Mesothelial cell of epicardium (in vitro differentiated cells): ENCODE measurements at places on chromosomes 11 and 22. TPM values are rescaled to one million over a fixed set of nuclear protein-coding genes. Genes with fewer than 3 reads are reported as not detected.

DNA sequence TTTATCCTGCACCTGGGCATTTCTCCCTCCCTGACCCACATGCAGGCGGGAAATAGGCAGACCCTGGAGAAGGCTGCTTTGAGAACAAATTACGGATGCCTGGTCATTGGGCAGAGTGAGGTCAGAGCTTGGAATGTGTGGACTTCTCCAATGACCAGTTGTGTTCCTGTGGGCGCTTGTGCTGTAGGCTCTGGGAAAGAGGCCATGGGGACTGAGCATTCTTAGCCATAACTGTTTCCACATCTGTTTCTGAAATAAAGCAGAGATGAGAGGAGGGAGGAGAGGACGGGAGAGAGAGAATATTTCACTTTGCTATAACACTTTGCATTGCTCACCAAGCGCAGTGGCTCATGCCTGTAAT lies 11.2 kb upstream of the TMEM184B start:
- peak overlapping the region; percentile 47 for H3K27ac ChIP-seq
- no peak for DNase-seq
- no peaks in the 10 kb centered on the region for H3K27me3 ChIP-seq

Gene LRRC55
- total RNA-seq, result 11.5 to 14.7 TPM (median 13.2 TPM) in 3 replicates

- H3K4me1 ChIP-seq, result peaks cover 39% of the 10 kb centered on the region
- H3K27ac ChIP-seq, result peak overlapping the region; percentile 7
- no peak for DNase-seq
- H3K27me3 ChIP-seq, result no peaks in the 10 kb centered on the region
Observed at GRCh38 chr11:88098289-88098688, 77.0 kb downstream of the RAB38 start.

- no peaks in the 10 kb centered on the region for H3K36me3 ChIP-seq
- DNase-seq, result peak; percentile 29
- H3K27me3 ChIP-seq, result peaks cover 28% of the 10 kb centered on the region
- H3K4me1 ChIP-seq, result peaks cover 18% of the 10 kb centered on the region
- no peak overlapping the region for H3K27ac ChIP-seq
Observed at GRCh38 chr22:44399906-44400762, 87.4 kb upstream of the SHISAL1 start.

DNA sequence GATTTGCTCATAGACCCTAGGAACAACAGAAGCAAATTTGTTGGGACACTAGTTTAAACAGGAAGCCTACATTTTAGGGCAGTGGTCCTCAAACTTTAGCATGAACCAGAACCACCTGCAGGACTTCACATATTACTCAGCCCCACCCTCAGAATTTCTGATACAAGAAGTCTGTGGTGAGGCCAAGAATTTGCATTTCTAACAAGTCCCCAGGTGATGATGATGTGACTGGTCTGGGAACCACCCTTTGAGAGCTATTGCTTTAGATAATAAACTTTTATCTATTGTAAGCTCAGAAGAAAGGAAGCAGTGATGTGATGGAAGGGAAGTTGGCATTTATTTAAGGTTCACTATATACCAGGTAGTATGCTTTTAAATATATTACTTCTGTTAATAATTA lies 194.0 kb downstream of the FAM181B start:
- H3K36me3 ChIP-seq, result no peaks in the 10 kb centered on the region
- H3K27ac ChIP-seq, result no peak overlapping the region
- H3K27me3 ChIP-seq, result peaks cover 2% of the 10 kb centered on the region
- no peak overlapping the region for H3K4me3 ChIP-seq
